Brain microvascular endothelial cell (primary cell): ENCODE measurements at places on chromosomes 3 and 15.

DNA sequence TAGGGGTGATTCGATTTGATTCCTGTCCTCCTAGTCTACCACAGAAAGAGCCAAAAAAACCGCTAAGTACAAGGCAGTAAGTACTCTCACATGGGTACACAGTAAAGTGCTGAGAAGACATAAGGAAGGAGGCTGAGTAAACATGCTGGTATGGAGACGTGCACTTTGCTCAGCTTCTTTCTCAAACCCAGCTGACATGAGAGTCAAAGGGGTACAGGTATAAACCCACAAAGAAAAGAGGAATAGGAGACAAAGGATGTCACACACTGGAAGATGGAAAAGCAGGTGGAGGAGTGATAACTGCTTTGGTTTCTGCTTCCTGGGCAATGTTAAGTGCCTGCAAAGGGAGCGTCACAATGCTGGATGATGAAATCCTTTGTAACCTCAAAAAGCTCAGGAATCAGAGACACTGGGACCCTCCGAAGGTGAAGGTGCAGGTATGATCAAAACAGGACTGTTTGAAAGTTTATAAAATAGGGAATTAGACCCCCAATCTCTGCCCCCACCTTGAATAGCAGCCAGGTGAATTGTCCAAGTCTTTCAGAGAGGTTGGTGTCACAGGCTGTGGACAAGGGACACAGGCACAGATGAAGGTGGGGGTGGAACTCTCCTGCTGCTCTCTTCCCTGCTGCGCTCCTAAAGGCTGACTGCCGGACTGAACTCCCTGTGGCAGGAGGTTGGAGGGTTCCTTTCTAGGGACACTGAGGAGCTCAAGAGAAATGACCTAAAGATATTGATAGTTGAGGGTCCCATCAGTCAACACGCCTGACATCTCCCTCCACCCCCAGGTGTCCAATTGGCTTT lies 101.8 kb downstream of the RAB11A start:
- no peak for DNase-seq

DNA sequence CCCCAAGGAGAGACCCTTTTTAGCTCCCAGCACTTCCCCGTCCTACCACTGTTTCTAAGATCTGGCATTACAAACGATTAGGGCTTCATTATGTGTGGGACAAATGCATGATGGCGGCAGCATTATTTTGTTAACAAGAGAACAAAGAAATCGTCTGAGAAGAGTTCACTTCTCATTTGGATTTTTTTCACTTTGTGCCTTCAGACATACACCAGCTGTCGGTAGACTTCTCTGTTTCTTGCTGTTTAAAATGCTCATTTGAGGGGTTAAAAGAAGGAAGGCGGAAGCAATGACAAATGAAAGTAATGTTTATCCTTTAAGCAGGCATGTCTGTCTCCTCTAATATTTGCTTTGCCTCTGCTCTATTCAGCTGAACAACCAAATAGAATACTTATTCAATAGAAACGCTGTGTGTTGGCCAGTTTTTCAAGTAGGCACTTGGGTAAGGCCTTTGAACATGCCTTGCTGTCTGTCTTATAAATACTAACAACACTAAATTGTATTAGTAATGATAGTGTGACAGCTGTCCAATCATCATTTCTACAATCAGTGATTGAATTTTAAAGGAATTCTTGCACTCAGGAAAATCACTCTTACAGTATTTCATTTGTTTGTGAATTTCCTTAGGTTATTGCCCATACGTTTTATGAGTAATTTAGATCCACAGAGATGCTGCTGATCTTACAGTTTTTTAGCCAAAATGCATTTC lies 382.4 kb downstream of the IL5RA start:
- DNase-seq: no peak

DNA sequence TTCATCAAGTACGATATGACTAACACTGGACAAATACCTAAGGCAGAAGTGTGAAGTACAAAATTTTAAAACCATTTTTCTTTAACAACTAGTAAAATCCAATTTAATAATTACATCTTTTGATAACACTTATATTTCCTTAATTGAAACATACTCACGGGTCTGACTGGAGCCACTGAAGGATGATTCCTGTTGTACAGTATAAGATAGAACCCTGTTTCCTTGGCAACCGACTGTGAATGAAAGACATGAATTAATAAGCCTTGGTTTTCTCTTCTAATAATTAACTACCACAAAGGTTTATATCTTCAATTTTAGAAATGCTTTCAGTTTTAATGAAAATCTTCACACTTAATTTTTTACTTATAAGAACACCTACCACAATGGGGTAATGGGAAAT lies 19.4 kb downstream of the DHX36 start:
- DNase-seq: no peak

- DNase-seq: no peak
These were observed 469.4 kb upstream of the ATP11B start for GRCh38 chr3:182323898-182324297.

- DNase-seq: no peak
These were observed 229.4 kb downstream of the FEZF2 start for GRCh38 chr3:62143843-62144450.

- no peak for DNase-seq
These were observed 882 bp downstream of the JMJD7 start for GRCh38 chr15:41828807-41829141.

DNA sequence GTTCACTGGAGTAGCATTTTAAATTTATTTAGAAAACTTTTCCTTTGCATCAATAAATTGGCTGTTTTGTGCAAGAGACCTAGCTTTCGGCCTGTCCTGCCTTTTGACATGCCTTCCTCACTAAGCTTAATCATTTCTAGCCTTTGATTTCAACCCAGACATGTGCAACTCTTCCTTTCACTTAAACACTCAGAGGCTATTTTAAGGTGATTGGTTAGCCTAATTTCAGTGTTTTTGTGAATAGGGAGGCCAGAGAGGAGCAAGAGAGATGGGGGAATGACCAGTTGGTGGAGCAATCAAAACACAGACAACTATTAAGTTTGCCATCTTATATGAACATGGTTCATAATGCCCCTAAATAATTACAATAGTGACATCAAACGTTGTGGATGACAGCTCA lies 333.4 kb downstream of the SLC9A9 start:
- DNase-seq: no peak

DNA sequence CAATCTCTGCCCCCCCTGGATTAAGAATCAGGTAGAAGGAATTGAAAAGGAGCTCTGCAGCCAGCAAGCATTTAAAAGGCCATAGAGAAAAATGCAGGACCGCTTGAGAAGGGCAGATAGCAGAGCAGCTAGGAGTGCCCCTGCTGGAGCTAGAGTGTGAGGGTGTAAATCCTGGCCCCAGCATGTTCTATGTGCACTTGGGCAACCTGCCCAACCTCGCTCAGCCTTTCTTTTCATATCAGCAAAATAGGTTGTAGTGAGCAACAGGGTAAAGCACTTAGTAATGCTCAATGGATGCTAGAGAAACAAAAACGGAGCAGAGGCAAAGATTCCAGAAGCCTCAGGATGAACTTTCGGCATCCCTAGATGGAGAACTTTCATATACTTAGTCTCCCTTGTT lies 25.0 kb upstream of the THBS1 start:
- no peak for DNase-seq

GRCh38 chr3:98568402-98568801 lies 25.0 kb downstream of the CPOX start:
- DNase-seq: no peak

- no peak for DNase-seq
These were observed 25.7 kb downstream of the ACKR4 start for GRCh38 chr3:132622761-132623160.

DNA sequence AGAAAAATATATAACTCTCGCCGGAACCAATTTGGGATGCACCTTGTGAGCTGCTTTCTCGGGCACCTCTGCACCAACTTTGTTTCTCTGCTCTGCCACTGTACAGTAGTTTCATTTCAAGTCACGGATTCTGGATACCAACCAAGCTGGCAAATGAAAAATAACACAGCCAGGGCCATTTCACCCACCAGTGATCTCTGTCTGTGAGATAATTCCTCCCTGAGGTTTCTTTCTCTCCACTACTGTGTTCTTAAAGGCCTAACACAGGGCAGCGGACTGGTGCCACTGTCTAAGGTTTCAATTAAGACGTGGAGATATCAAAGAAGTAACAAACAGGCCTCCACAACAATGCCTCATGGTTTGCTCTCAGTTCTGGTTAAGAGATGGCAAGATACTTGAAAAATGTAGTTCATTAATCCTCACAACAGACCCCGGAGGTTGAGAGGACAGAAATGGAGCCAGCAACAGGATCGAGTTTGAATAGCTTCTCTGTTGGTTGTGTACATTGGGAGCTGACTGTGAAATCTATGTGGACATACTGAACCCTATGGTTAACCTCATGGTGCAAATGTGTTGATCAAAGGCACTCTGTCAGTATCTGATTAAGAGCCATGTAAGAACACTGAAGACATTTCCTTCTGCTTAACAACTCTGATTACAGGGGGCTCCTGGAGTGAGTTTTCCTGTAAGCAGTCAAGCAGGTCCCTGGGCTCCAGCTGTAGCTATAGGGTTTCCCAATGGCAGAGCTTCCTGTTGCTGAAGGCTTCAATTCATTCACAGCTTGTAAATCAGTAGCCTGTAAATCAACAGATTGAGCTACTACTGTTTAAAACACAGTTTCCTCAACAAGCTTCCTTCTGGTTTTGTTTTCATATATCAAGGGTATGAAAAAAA lies 470.5 kb downstream of the EPHA3 start:
- DNase-seq: no peak

- no peak for DNase-seq
These were observed 9.4 kb upstream of the CAV3 start for GRCh38 chr3:8724108-8724752.

- DNase-seq: no peak
These were observed 12.4 kb downstream of the AMIGO3 start for GRCh38 chr3:49707113-49707480.

GRCh38 chr15:43544266-43544665 lies 26.9 kb downstream of the MAP1A start:
- no peak for DNase-seq

- peak; percentile 77 for DNase-seq
These were observed 13.0 kb downstream of the ZFAND6 start for GRCh38 chr15:80072285-80072994.

DNA sequence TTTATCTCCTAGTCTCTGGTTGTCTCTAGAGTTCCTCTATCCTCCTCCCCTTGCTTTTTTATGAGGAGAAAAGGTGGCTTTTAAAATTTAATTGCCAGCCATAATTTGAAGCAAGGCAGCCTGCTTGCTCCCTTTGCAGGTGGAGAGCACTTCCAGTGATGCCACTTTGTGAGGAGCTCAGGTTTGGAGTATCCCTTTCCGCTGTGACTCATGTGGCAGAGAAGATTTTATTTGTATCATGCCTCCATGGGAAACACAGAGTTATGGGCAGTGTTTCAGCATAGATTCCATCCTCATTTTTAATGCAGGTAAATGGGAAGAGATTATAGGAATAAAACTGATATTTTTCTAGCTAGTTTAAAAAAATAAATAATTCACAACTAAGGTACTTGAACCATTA lies 7.0 kb downstream of the PPM1L start:
- no peak for DNase-seq

DNA sequence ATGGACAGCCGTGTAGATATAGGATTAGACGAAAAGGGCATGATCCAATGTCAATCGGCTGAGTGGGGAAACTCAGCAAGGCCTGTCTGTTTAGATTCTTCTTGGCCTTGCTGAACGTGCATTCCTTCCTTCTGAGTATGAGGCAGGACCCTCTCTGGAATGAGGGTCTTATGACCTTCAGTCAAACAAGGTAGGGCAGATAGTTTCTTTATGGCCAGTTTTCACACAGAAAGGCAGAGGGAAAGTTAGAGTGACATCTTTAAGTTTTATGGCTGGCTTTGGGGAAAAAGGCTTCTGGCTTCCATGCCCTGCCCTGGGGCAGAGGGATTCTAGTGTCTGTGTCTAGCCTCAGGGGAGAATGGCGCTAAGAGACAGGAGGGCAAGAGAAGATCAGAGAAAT lies 29.7 kb downstream of the ARNT2 start:
- no peak for DNase-seq

DNA sequence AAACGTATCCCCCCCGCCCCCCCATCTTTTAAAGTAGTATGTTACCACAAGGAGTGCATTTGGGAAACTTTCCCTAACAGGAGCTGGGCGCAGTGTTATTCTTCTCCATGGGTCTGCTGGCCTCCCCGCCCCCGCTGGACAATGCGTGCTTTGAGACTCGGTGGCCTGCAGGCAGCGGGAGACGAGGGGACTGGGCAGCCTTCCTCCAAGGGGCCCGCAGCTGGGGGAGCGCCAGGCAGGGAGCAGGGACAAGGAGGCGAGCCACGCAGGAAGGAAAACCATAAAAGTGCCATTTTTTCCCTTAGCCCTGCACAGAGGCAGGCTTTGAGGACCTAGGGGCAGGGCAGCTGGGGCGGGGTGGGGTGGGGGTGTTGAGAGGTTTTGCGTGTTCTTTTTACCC lies 14.1 kb downstream of the SOX2 start:
- DNase-seq: no peak

DNA sequence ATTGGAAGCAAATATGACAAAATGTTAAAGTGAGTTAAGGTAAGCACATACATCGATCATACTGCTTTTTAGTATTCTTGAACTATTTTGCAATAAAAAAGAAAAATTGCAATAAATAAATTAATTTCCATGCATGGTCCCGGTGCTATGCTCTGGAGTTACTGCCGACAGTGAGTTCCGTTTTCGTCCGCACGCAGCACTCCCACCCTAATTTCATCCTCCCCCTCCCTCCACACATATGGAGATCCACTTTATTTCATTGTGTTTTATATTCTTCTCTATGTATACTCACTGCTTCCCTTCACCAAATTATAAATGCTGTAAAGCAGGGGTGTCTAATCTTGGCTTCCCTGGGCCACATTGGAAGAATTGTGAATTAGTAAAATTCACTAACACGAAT lies 247.3 kb downstream of the THSD4 start:
- no peak for DNase-seq

- DNase-seq: no peak
These were observed 585.3 kb downstream of the GOLGA6L6 start for GRCh38 chr15:19956124-19956796.

DNA sequence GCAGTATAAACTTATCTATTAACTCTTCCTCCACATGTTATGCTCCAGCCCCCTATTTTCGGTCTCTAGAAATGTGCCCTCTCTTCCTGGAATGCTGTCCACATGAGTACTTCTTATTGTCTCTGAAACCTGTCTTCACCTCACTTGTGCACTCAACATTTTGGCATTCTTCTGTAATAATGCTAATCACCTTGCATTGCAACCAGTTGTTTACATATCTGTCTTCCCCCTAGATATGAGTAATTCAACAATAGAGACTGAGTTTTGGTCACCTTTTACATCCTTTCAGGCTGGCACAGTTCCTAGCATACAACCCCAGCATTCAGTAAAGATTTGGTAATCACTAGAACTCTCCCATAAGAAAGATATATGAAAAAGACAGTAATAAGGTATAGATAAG lies 17.2 kb downstream of the CCDC80 start:
- no peak for DNase-seq
